G401 (cell line): ENCODE measurements at places on chromosomes 7 and 10. TPM values are rescaled to one million over a fixed set of nuclear protein-coding genes. Genes with fewer than 3 reads are reported as not detected.

Gene AHR
- not detected in 2 replicates for total RNA-seq

- peak; percentile 82 for DNase-seq
These were observed 5.9 kb upstream of the LGI1 start for GRCh38 chr10:93751832-93752231.

- no peak for DNase-seq
These were observed 12.5 kb downstream of the CYP3A43 start for GRCh38 chr7:99840136-99840869.

GRCh38 chr10:62268399-62269114 is at the start of gene RTKN2:
Gene RTKN2 (minus strand): TSS chr10:62268844. CDS start chr10:62268610, 234 bp downstream.
- peak; percentile 50 for DNase-seq

- DNase-seq: no peak
These were observed 101.2 kb upstream of the APBB1IP start for GRCh38 chr10:26336979-26337378.

GRCh38 chr10:22613011-22613410 is 101.4 kb downstream of the PIP4K2A start:
- peak; percentile 72 for DNase-seq
